ENCODE measurements at places on chromosomes 1 and 21.

- no peak for DNase-seq
Observed at GRCh38 chr21:15820327-15820726, 90.5 kb downstream of the USP25 start.

- no peak for DNase-seq
Observed at GRCh38 chr1:169163059-169163458, 56.6 kb downstream of the ATP1B1 start.

GRCh38 chr1:157539568-157539967 is 12.7 kb downstream of the FCRL5 start:
- DNase-seq: no peak

DNA sequence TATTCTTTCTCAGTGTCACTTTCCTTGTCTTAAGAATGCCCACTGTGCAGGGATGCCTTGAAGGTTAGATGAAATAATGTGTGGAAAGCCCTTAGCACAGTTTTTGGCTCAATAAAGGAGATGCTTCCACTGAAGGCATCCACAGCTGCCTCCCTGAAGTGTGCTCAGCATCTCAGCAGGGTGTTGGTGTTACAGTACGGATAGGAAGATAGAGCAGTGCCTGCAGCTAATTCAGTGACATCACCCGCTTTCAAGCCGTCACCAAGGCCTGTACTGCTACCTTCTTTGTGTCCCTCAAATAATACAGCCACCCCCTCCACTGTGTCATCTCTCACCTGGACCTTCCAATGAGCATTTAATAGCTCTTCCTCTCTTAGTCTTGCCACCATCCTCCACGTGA is 59.0 kb downstream of the NDUFS5 start:
- no peak for DNase-seq

GRCh38 chr1:69121723-69122122 is 446.0 kb upstream of the LRRC7 start:
- no peak for DNase-seq

GRCh38 chr1:34742667-34743270 is 12.1 kb upstream of the GJB5 start:
- DNase-seq: peak; percentile 61

- DNase-seq: no peak
Observed at GRCh38 chr1:91843843-91844242, 42.1 kb downstream of the TGFBR3 start.

DNA sequence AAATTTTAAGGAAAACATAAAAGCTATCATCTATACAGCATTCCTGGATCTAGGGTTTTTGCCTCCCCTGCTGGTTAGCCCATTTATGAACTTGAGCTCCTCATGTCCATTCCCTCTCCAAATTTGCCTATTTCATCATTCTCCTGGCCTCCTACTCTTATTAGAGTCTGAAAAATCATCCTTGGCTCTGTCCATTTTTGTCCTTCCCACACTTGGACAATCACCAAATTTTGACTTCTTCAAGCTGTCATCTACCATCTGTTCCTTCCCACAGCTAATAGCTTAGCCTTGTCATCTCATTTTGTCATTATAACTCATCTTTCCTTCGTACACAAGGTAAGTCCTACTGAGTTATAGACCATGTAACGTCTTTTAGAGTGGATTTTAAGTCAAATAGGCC is 2.2 kb upstream of the HENMT1 start:
- no peak for DNase-seq

GRCh38 chr1:60818969-60819701 is 263.2 kb upstream of the NFIA start:
- DNase-seq: no peak

- no peak for DNase-seq
Observed at GRCh38 chr1:70247768-70248167, 26.6 kb downstream of the SRSF11 start.

GRCh38 chr1:7644961-7645750 is 125.9 kb upstream of the VAMP3 start:
- DNase-seq: no peak

DNA sequence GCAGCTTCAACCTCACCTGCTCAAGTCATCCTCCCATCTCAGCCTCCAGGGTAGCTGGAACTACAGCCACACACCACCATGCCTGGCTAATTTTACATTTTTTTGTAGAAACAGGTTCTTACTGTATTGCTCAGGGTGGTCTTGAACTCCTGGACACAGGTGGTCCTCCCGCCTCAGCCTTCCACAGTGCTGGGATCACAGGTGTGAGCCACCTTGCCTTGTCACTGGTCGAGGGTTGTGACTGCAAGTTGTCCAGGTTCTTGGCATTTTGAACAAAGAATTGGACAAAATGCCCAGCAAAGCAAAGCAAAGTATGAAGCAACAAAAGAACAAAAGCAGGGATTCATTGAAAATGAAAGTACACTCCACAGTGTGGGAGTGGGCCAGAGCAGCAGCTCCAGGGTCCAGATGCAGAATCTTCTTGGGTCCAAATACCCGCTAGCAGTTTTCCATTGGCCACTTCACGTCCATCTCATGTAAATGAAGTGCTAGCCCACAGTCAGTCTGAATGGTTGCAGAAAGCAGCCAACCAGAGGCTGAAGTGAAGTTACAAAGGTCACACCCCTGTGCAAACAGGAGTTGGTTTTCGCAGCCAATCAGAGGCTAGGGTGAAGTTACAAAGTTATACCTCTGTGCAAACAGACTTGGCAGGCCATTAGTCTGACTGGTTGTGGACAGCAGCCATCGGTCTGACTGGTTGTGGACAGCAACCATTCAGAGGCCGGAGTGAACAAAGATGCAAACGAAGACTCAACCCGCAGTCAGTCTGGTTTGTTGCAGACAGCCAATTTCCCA is 109.5 kb upstream of the KIF26B start:
- no peak for DNase-seq

DNA sequence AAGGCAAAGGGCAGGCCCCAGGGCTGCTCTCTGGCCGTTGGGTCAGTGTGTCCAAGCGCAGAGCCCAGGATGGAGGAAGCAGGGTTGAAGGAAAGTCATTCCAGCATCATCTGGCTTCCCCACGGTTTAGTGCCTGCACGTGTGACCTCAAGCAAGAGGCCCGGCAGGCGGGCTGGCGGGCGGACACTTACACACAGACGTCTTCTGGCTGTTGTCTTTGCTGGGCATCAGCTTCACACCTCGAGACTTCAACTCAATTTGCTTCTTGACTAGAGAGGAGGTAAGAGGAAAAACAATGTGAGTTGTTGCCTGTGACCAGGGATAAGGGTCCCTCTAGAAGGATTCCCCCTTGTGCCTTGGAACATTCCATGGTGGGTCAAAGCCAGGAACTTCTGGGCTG is 38.4 kb upstream of the HMGB4 start:
- no peak for DNase-seq

GRCh38 chr1:93324486-93325464 is 20.9 kb upstream of the DR1 start:
- no peak for DNase-seq

DNA sequence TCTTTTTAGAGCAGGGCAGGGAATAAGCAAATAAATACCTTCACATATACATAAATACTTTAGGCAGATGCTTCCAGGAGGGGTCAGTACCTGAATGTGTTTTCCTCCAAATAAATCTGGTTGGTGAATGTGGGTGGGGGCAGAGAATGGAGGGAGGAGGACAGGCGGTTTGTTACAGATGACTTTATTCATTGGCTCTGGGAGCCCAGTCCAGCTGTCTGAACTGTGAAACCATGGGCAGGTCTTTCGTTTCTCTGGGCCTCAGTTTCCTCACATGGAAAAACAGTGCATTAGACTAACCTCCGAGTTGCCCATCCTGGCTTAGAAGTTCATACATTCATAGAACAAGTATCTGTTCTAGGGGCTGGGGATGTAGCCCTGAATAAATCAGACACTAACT is 124.6 kb downstream of the IER5 start:
- no peak for DNase-seq

GRCh38 chr1:229012823-229013222 is 258.1 kb upstream of the RAB4A start:
- DNase-seq: no peak

DNA sequence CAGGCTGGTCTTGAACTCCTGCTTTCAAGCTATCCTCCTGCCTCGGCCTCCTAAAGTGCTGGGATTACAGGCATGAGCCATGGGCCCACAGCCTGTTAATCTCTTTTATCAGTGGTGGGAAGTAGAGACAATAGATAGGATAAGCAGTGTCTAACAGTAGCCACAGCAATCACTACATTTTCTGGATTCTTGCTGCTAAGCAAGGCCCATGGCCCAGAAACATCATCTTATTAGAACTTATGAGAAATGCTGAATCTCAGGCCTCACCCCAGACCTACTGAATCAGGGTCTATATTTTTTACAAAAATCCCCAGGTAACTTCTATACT is 29.7 kb downstream of the IGFN1 start:
- no peak for DNase-seq

DNA sequence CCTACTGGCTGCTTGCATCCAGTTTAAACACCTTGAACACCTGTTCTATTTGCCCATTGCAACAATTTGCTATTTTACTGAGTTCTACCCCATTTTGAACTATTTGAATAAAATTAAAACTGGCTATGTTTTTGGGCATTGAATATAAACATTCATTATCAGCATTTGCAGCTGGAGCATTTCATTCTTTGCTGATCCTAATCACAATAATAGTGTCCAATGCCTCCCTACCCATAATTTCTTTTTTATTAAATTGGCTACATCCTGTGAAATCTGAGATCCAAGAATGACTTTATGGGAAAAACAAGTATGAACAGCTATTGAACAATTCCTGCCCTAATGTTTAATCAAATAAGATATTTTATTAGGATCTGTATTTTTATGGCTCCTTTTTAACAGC is 447.9 kb downstream of the PLA2G4A start:
- no peak for DNase-seq

GRCh38 chr21:34305605-34306604 is 57.9 kb upstream of the KCNE2 start:
- no peak for DNase-seq

DNA sequence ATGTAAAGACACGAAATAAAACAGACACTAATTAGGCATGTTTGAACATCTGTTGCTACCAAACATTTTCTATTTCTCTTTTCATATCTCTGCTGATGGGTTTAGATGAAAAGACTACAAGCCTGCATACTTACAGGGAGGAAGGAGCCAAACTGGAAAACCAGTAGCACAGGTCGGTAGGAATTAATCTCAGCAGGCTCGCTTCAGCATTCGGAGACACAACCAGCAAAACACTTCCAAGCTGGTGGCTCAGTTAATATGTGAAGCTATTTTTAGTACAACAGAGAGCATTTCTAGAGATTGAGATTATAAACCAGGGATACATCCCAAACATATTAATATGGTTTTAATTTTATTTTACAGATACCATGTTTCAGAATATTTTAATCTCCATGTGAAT is 300.9 kb upstream of the GREM2 start:
- DNase-seq: no peak

GRCh38 chr1:243409284-243409683 is 153.4 kb downstream of the SDCCAG8 start:
- DNase-seq: no peak

DNA sequence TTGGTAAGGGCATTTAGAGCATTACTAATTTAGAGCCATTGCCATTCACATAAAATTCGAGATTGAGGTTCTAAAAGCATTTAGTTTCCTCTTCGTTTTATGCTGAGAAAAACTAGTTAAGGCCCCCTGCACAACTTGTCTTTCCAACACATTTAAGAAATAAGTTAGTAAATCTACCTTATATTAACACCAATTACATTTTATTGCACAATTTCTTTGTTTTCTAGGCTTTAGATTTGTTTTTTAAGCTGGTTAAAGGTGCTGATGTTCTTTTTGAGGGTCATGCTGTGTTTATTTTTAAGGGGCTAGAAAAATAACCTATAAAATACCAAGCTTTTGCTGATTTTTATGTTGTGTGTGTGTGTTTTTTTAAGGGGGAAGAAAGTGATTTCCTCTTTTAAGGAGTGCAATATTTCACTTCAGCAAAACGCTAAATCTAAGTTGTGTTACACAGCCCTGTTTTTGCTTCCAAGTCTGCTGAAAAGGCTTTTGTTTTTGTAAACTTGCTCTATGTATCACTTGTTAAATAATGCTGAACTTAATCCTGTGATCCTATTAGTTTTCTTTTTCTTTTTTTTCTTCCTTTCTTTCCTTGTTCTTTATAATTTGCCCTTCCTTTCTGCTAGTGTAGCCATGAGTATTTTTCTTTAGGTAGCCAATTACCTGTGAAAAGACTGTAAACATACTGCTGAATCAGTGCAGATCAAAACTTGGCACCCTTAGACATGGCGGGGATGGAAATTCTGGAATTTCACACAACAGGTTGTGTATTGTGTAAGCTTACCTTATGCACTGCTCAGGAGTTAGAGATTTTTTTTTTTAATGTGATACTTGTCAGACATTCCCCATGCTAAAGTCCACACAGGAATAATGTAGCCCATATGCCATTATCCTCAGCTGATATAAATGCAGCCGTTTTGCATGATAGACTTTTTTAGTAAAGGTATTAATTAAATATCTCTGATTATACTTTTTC is 1.5 kb downstream of the CEPT1 start:
- no peak for DNase-seq

DNA sequence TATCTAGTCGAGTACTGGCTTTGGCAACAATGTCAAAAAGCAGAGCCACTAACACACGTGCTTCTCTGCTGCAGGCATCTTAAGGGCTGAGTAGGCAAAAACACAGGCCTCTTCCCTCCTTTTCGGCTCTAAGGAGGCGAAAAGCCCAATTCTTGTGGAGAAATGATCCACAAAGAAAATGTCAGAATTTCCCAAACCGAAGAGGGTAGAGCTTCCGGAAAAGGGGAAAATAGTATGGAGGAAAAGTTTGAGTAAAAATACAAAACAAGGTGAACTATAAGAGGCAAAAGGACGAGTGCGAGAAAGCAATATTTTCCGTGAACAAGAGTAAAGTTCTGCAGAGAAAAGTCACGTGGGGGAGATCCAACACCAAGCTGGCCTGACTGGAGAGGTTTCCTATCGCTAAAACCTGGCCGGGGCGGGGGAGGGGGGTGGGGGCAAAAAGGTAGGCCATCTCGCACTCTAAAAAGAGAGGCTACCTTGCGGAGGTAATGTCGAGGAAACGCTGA is 551 bp downstream of the ZRANB2 start:
- no peak for DNase-seq

GRCh38 chr1:70044832-70045231 is 160.5 kb downstream of the LRRC40 start:
- DNase-seq: no peak

DNA sequence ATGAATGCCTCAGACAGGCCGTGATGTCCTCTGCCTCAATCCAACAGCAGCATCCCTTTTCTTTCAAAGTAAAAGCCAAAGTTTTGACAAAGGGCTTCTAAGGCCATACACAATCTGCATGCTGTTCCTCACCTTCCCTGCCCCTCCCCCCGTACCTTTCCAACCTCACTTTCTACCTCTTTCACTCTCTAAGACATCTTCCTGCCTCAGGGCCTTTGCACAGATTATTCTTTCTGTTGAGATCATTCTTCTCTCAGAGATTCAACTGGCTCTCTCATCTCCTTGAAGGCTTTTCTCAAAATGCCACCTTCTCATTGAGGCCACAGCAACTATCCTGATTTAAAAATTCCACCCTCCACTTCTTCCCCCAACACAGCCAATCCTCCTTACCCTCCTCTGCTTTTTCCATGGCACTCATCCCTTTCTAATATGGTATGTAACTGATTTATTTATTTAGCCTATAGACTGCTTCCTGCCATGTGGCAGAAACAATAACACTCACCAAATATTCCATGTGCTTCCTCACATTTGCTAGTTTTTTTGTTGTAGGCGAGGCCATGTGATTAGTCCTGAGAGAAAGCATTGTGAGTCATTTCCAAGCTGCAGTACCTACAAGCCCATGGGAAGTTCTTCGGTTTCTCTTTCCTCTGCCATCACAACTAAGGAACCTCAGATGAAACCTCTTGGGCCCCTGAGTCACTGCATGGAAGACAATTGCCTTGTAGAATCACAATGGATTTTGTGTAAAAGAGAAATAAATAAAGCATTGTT is 58.7 kb upstream of the GADD45A start:
- no peak for DNase-seq
